Stimulated activated CD4-positive, alpha-beta T cell treated with anti-CD3 and anti-CD28 coated beads, Interleukin-1b, Interleukin-23, amount 100 ng/mL, for 1 hour (primary cell): ENCODE measurements at places on chromosomes 6 and 20.

- no peak for DNase-seq
Measured at GRCh38 chr20:17671011-17671410, 11.0 kb downstream of the RRBP1 start.

GRCh38 chr6:20432692-20433091 lies 31.0 kb downstream of the E2F3 start:
- no peak for DNase-seq

DNA sequence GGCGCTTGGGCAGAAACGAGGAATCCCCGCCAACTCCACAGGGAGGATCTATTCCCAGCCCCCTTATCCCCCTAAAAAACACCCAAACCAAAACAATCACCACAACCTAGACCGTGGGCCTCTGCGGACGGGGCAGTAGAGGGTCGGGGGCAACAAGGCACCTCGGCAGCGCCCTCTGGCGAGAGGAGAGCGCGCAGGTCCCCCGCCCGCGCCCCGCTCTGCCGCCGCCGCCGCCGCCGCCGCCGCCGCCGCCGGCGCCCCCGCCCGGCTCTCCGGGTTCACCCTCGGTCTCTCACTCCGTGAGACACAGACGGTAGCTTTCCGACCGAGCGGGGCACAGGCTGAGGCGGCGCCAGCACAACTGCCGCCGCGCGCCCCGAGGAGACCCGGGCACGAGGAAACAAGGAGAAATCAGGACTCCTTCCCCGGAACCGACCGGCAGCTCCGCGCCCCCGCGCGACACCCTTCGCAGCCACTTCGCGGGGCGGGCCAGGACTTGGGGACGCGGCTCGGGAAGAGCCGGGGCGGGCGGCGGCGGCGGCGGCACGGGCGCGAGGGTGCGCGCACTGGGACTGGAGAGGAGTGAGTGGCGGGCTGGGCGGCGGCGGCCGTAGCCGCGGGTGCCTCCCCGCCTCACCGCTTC lies at the start of gene SLC35F1:
Gene SLC35F1 (plus strand): TSS at position 307 of the 643 bp plus-strand sequence.
- peak; percentile 14 for DNase-seq

- DNase-seq = no peak
Measured at GRCh38 chr6:90118581-90118980, 178.1 kb downstream of the BACH2 start.

DNA sequence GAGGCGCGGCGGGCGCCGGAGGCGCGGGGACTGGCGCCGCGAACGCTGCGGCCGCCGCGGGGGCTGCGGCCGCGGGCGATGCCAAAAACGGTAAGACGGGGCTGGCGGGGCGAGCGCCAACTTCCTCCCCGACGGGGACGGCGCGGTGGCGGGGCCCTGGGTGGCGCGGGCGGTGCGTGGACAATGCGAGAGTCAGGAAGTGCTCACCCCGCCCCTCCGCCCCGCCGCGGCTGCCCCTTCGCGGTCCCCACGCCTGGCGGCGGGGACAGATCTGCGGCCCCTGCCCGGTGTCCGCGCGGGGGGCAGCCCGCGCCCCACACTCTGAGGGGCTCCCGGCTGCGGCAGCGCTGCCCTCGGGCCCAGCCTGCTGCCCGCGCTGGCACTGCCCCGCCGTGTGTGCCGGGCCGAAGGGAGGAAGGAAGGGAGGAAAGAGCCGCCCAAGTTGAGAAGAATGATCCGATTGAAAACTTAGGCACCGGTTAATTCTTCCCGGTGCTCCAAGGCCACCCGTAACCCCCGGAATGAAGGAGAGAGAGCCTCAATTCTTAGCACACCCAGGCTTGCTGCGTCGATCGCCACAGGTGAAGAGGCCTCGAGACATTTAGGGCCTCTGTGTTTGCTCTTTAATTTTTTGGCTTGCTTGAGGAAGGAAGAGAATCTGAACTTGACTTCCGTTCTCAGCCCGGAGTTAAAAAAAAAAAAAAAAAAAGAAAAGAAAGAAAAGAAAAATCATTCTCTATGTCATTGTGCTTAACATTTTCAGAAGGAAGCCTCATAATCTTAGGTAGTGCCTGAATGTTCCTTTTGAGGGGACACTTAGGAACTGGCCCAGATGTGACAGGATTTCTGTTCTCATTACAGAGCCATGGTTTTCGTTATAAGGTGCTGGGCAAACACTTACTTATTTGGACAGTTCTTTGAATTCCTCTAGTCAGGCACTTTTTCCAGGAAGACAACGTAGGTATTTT lies 982 bp downstream of the HECA start:
- DNase-seq = no peak

GRCh38 chr6:17485181-17485580 lies 91.8 kb downstream of the CAP2 start:
- no peak for DNase-seq

DNA sequence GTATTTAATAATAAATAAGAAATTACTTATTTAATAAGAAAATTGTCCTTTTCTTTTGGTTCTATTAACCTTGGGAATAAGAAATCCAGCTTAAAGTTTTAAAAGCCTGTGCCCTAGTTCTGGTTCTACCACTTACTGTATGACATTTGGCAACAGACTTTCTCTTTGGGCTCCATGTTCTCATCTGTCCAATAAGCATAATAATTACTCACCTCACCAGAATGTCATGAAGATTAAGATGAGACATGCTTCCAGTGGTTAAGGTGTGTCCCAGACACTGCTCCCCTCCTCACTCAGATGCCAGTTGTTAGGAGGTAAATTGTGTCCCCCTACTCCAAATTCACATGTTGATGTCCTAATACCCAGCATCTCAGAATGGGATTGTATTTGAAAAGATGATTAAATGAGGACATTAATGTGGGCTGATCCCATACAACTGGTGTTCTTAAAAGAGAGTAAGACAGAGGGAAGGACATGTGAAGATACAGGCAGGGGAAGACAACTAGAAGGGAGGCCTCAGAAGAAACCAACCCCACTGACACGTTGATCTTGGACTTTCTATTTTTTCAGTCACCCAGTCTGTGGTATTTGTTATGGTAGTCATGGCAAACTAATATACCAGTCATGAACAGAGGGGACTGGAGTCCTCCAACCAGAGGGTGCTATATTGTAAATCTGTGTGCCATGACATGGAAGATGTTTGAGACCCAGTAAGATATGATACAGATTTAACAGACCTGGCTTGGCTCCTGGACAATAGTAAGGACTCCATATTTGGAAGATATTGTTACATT lies 6.4 kb upstream of the MICAL1 start:
- no peak for DNase-seq

GRCh38 chr6:36423101-36423824 lies 19.4 kb downstream of the PXT1 start:
- peak; percentile 92 for DNase-seq

GRCh38 chr6:78502386-78502887 lies 364.9 kb upstream of the IRAK1BP1 start:
- DNase-seq = no peak

- no peak for DNase-seq
Measured at GRCh38 chr6:163577404-163577803, 162.9 kb downstream of the QKI start.

DNA sequence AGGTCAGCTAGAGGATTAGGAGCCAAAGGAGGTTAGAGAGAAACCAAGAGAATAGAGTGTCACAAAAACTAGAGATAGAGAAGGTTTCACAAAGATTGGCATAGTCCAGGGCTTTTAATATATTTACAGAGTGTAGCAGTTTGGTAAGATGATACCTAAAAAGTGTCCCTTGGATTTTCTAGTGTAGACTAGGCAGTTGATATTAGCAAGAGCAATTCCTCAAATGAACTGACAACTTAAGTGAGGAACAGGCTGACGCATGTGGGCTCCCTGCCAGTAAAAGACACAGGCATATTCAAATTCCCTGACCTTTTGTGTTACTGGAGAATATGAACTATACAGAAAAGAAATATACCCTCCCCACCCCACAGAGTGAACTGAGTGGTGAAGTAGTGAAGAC lies 40.1 kb downstream of the VTA1 start:
- no peak for DNase-seq

DNA sequence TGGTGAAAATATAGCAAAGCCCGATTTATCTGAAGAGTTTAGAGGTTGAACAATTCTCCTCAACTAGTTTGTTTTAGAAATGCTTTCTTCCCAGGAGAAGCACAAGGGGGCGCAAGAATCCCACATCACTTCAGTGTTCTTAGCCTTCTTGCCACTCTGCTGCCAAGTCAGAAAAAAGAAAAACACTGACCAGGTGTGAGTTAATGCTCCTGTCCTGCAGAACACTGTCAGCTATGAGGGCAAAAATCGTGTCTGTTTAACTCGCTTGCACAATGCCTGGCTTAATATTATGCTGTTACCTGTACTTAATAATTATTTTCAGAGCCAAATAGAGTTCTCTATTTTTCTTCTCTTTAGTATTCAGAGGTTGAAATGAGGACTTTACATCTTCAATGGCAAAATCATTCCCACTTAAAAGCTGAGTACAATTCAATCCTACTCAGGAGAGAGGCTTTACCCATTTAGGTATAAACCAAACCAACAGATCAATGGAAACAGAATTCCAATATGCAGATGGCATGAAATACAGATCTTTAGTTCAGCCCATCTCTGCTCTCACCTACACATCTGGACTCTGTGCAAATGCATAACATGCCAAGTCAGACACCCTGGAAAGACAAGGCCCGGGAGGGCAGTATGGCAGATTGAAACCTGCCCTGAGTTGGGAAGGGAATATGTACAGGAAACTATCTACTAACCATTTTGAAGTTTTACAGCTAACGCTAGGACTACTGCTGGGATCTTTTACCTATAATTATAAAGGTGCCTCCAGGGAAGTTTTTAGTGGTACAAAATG lies 71.4 kb upstream of the TULP1 start:
- peak; percentile 40 for DNase-seq

DNA sequence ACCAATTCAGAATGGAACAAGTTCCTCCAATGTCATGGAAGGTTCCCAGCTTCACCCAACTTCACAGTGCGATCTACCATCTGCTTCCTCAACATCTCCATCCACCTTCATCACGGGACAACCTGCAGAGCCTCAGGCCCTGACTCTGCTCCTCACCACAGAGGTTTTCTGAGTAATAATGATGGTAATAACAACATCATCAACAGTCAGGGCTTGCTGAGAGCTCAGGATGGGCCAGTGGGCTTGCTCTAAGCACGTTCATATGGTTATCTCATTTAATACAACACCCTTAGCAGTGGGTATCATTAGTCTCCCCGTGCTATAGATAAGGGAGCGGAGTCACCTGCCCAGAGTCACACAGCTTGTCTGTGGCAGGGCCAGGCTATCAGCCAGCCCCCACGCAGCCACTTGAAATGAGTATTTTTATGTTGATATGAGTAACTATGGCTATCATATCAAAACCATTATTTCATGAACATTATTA lies 38.6 kb downstream of the PREX1 start:
- no peak for DNase-seq

DNA sequence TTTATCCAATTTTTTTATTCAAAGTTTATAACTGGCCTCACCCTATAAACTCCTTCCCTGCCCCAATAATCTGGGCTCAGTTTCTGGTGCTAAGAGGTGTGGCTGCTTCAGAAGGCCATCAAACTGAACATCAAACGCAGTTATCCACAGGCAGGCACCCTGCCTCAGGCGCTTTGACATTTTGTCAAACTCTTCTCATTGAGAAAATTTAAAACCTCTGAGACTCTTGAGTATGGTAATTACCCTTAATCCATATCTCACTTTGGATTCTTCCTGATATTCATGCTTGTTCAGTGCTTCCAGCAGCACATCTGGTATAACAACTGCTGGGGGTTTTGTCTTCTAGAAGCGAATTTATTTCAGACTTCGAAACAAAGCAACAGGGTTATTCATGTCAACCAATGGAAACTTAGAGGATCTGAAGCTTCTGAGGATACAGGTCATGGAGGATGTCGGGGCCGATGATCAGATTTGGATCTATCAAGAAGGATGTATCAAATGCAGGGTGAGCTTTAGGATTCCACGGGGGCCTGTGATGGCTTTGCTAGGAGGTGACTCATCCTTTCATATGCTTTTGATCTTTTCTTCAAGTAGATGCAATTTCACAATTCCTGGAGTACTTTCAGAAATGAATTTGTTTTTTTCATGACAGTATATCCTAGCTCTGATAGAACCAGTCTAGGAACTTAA lies 68.2 kb downstream of the RTN4IP1 start:
- DNase-seq = no peak

DNA sequence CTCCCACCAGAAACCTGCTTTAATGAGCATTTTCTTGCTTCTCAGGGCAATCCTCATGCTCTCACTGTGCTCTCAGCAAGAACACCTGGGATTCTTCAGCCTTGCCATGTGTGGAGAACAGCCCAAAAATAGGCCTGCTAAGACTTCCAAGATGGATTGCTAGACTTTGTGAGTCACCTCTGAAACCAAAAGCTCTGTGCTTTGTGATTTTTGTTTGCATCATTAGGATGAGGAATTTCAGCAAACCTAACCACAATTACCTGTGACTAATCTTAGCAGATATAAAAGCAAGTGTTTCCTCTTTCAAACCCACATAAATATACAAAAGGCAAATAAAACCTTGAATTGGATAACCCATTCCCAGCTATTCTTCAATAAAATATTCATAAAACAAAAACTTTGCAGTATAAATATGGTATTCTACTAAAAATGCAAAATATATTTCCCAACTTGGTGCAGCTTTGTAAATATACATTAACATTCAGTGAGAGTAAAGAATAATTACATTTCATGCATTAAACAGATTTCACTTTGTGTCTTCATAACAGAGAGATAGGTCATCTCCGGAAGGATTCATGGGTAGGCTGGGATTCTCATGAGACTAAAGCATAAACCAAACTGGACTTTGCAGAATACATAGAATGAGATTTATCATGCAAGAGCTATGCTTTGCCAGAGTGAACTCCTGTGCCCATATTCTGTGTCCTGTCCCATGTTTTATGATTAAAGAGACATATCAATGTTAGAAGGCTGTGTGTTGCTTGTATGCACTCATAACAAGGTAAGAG lies 33.5 kb downstream of the TPBG start:
- no peak for DNase-seq

DNA sequence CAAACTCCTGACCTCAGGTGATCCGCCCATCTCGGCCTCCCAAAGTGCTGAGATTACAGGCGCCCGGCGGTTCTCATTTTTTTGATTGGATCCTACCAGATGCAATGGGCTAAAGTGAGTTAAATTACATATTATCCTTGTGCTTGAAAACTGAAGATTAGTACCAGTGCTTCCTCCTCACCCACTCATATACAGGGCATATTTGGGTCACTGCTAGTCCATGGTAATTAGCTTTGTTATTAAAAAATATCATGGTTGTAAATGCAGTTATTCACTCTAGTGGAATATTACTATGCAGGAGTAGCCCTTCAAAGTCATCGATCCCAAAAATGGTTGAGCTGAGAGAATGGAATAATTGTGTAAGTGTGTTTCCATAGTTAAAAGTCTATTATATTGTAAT lies 26.5 kb downstream of the ZNF292 start:
- no peak for DNase-seq
